CD4-positive, CD25-positive, alpha-beta regulatory T cell (primary cell): ENCODE measurements at places on chromosomes 3 and 15. TPM values are rescaled to one million over a fixed set of nuclear protein-coding genes. Genes with fewer than 3 reads are reported as not detected.

The UROC1 gene
- not detected for polyA plus RNA-seq

The ADAMTS17 gene
- 1.0 TPM for polyA plus RNA-seq

The SCAPER gene
- 14.5 TPM for polyA plus RNA-seq

The SH3GL3 gene
- polyA plus RNA-seq = not detected

The NEIL1 gene
- 3.4 TPM for polyA plus RNA-seq

The SELENOS gene
- 61.0 TPM for polyA plus RNA-seq

The ATR gene
- 9.7 TPM for polyA plus RNA-seq

The GHSR gene
- not detected for polyA plus RNA-seq

The GOLGA6L10 gene
- polyA plus RNA-seq = 0.06 TPM

The MELTF gene
- 0.84 TPM for polyA plus RNA-seq
